ENCODE measurements at places on chromosomes 5 and 9. TPM values are rescaled to one million over a fixed set of nuclear protein-coding genes. Genes with fewer than 3 reads are reported as not detected.

The CCDC152 gene
- polyA plus RNA-seq, result 2.4 TPM

The HDHD3 gene
- 158 TPM for polyA plus RNA-seq

The PRLR gene
- 1.2 TPM for polyA plus RNA-seq

GRCh38 chr5:96659170-96659569 is 3.0 kb upstream of the CAST start:
- H3K36me3 ChIP-seq, result no peaks in the 10 kb centered on the region
- H3K27ac ChIP-seq, result no peak overlapping the region
- H3K4me1 ChIP-seq, result peaks cover 6% of the 10 kb centered on the region
- no peak for DNase-seq

GRCh38 chr9:21615446-21615845 is 133.3 kb upstream of the IFNE start:
- H3K4me3 ChIP-seq, result no peak overlapping the region
- H3K27ac ChIP-seq, result no peak overlapping the region
- DNase-seq, result no peak
- H3K27me3 ChIP-seq, result no peaks in the 10 kb centered on the region
- H3K36me3 ChIP-seq, result no peaks in the 10 kb centered on the region

- H3K4me3 ChIP-seq, result no peak overlapping the region
- H3K27ac ChIP-seq, result peak overlapping the region; percentile 76
- H3K36me3 ChIP-seq, result no peaks in the 10 kb centered on the region
- DNase-seq, result no peak
- H3K27me3 ChIP-seq, result no peaks in the 10 kb centered on the region
- H3K4me1 ChIP-seq, result peaks cover 59% of the 10 kb centered on the region
Observed at GRCh38 chr5:37598733-37599132, 219.6 kb downstream of the WDR70 start.

DNA sequence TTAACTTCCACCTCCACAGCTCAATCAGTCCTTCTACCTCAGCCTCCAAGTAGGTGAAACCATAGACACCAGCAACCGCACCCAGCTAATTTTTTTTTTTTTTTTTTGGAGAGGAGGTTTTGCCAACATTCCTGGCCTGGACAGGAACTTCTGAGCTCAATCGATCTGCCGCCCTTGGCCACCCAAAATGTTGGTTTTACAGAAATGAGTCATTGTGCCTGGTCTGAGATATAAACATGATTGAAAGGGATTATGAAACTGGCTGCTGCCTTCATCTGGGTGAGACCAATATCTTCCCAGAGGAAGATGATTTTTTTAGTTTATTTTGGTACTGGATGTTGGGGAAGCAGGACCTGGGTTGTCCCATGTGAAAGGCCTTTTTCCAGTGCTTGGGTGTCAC is 9.2 kb downstream of the TAF11L12 start:
- no peak for DNase-seq
- H3K4me1 ChIP-seq, result no peaks in the 10 kb centered on the region
- H3K4me3 ChIP-seq, result no peak overlapping the region
- H3K27me3 ChIP-seq, result no peaks in the 10 kb centered on the region
- no peak overlapping the region for H3K27ac ChIP-seq

DNA sequence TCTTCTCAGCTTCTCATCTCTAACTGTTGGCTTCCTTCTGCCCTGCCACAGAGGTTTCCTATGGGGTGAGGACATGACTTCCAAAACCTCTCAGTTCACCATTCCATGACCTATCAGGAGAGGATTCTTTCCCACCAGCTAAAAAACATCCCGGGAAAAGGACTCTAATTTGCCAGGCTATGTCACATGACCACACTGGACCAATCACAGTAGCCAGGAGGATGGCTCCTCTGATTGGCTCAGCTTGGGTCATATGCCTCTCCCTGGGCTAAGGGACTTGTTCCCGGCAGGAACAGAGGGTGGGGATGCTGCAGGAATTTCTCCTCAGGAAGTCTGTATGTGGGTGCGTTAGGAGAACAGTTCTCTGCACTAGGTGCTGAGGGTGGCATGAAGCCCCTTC is 40.3 kb upstream of the XPA start:
- H3K27ac ChIP-seq, result no peak overlapping the region
- no peaks in the 10 kb centered on the region for H3K27me3 ChIP-seq
- peaks cover 12% of the 10 kb centered on the region for H3K4me1 ChIP-seq
- no peak for DNase-seq

DNA sequence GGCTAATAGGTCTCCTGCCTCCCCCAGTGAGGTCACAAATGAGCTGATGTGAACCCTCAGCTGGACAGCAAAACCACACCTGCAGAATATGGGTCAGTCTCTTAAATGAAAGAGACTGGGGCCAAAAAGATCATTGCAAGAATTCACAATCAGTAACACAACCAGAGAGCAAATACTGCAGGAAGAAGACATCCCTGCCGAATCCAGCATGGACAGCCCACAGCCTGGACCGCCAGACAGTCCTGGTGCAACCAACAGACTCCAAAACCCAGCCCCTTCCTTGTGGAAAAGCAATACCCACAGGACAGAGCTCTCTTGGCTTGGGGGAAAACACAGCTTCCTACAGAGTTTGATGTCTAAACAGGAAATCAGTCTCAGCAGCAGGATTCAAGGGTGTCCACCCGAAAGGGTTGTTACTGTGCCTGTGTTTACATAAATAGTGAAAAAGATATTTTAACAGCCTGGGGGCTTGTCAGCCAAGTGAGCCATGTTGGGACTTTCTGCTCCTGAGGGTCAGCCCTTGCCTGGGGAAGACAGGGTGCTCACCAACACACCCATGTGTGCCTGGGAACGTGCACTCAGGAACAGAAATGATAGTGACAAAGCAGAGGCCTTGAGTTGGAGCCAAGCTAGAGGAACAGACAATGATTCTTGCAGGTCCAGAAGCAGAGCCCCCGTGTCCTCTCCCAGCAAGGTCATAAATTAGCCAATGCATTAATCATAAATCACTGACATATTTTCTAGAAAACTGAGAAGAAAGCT is 106.2 kb downstream of the SEMA5A start:
- H3K27me3 ChIP-seq, result no peaks in the 10 kb centered on the region
- H3K36me3 ChIP-seq, result no peaks in the 10 kb centered on the region
- DNase-seq, result no peak

Measured in sigmoid colon (tissue), 7 donors.